ENCODE measurements at places on chromosomes 7 and 10.

DNA sequence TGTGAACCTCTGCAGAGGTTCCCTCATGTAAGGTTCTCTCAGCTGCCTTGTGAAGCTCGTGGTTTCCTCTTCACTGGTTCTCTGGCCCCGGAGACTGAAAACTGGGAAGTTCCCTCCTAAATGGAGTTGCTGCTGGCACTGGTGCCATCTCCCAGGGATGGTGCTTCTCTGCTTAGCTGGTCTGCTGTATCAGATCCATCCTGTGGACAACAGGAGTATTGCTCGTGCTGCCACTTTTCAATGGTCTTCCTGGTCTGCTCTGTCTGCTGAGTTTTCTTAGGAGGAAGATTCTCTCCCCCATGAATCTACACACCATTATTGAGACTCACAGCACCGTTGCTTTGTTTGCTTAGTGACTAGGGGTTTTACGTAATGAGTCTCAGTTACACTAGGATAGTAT, 247.8 kb downstream of the OTUD1 start:
- no peak for DNase-seq

GRCh38 chr10:4765428-4765827, 60.6 kb upstream of the AKR1E2 start:
- no peak for DNase-seq

GRCh38 chr10:31705136-31705535, 223.5 kb downstream of the ARHGAP12 start:
- DNase-seq, result no peak

- DNase-seq, result peak; percentile 96
Observed at GRCh38 chr7:157418204-157419034, 81.6 kb downstream of the DNAJB6 start.

DNA sequence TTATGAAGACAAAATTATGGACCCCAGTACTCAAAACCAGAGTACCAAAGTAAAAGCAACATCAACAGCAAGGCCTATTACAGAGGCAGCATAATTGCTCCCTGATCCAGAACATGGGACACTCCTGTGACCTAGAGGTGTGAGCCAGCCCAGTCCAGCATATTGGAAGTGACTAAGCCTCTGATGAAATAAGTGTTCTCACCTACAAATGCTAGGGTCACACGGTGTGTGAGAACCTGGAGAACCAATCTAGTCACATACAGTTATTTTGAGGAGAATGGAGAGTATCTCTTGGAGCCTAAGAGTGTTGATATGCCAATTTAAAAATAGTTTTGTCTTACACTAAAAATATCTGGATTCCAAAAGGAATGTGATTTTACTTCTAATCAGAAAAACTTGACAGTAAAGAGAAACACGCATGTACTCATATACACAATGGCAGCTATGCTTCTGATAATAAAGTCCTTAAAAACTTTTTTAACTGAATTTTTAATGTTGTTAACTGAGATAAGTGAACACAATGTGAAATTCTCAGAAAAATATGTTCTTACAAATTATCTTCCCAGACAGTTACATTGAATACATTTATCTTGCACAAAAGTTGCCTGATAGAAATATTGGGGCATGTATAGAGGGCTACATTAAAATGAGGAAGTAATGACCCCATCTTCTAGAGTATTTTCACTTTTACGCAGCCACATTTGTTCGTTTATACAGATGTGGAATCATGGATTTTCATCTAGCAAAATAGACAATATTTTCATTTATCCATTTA, 56.8 kb upstream of the CD36 start:
- peak; percentile 54 for DNase-seq

DNA sequence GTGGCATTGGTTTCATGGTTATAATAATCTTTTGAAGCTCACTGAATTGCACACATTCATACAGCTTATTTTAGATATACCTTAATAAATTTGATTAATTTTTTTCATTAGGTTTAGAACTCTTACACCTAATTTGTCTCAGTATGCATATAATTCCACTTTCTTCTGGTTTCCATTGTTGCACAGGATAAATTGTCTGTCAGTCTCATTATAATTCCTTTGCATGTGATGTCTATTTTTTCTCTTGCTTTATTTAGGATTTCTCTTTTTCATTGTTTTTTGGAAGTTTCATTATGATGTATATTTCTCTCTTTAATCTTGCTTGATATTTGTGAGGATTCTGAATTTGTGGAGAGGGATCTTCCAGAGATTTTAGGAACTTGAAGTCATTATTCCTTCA, 84.7 kb downstream of the ARL5B start:
- no peak for DNase-seq

GRCh38 chr7:158611541-158611940, 23.9 kb upstream of the PTPRN2 start:
- no peak for DNase-seq

DNA sequence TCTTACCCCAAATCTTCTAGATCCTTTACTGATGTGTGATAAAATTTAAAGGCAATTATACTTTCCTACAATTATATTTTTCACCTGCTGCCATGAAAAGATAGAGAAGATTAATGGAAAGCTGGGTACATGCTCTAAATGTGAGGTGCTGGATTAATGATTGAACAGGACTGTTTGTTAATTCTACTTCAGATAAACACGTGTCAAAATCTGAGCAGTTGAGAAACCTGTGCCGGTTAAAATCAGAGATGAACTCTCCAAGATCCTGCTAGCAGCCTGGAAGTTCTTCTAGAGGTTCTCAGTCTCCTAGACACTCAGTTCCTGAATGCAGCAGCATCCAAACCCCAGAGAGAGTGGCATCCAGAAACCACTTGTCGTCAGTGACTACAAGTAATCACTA, 69.2 kb downstream of the INHBA start:
- no peak for DNase-seq

GRCh38 chr7:81264116-81264515, 345.3 kb upstream of the SEMA3C start:
- no peak for DNase-seq

DNA sequence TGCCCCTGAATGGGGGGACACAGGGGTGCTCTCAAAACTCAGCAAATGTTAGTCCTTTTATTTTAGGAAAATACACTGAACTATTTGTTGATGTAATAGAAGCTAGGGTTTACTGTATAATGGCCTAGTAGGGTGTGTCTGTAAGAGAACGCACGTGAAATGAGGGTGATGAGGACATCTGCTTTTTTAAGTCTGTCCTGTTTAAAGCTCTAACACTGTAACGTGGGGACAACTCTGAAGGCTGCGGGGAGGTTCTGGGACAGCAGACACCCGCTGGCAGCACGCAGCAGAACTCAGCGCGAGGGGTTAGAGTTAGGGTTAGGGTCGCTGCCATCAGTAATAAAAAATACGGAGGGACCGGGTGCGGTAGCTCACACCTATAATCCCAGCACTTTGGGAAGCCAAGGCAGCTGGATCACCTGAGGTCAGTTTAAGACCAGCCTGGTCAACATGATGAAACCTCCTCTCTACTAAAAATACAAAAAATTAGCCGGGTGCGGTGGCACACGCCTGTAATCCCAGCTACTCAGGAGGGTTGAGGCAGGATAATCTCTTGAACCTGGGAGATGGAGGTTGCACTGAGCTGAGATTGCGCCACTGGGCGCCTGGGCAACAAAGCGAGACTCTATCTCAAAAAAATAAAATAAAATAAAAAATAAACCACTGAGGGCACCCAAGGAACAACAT, 98.0 kb downstream of the CTBP2 start:
- no peak for DNase-seq

GRCh38 chr10:30432622-30433305, 1.2 kb upstream of the MAP3K8 start:
- DNase-seq, result no peak

DNA sequence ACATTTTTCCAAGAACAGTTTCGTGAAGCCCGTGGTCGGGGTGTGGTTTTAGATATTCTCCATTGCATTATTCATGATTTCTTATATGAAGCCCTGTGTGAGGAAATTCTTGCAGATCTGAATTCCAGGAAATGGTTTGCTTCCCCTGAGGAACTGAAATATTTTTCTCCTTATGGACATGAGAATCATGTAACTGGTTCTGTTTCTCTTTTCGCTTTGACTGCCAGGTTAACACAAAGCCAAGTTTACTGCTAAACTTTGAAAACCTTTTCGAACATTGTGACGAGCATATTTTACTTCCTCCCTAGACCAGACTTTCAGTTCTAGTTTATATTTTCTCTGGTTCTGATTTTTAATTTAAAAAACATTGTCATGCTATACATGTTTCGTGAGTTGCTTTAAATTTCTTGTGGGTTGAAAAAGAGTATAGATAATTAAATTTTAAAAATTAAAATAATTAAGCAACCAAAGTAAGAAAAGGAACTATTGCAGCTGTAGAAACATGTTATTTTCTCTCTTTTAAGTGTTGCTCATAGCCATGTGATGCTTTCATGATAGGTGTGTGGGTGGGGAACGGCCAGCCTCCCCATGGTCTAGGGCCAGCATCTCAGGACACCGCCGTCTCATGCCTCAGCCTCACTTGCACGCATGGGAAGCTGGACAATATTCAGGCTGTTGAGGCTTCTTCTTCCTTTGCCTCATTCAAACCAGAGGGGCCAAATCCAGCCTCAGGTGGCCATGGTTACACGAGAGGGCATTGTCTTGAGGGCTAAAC, 97.1 kb downstream of the CREB5 start:
- DNase-seq, result no peak

DNA sequence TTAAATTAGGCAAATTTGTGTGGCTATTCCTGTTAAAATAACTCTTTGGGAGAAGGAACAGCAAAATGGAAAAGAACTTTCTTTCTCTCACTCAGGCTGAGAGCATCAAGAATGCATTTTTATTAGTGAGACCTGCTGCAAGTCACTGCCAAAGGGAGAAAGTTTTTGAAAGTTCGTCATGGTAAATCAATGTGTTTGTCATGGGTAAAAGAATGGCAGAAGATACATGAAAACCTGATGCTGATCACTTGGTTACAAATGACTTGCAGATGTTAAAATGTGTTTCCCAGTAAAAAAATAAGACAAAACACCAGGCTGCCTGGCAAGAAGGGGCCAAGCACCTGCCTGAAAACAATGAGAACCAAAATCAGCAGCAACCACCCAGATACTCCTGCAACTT, 484.7 kb upstream of the NRP1 start:
- DNase-seq, result no peak

DNA sequence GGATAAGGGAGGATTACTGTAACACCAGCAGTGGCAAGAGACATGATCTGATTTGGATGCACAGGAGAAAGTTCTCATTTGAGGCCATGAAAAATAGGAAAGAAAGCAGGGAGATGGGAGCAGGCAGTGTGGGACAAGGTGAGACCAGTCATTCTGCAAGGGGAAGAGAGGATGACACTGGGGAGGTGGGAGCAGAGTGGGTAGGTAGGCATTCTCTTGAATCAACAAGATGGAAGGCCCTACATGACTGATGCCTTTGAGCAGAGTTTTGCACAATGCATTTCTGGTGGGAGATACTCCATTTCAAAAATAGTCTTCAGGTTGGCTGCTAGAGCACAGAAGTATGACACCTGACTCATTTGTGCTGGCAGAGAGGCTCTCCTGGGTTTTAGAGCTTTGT, 10.5 kb downstream of the RPS24 start:
- no peak for DNase-seq

GRCh38 chr7:108149908-108150307, 19.7 kb upstream of the LAMB4 start:
- DNase-seq, result no peak

GRCh38 chr7:99563650-99564049, 5.2 kb downstream of the ZNF655 start:
- DNase-seq, result no peak

DNA sequence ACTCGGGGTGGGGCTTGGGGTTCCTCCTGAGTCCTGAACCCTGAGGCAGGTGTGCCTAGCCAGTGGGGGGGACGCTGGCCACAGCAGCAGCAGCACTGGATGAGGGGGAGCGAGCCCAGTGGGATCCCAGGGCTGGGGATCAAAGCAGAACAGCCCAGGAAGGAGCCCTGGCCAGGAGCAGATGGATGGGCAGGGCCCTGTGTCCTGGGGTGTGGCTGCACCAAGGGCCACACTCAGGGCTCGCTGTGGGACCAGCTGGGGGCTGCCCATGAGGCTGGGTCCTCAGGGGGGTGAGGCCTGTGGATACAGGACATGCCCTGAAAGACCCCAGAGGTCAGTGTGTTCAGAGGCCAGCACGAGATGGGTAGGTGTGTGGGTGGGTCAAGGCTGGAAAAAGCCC, 50.9 kb downstream of the STK32C start:
- no peak for DNase-seq

- no peak for DNase-seq
Observed at GRCh38 chr7:95865716-95866371, 93.5 kb downstream of the DYNC1I1 start.

GRCh38 chr7:23714150-23714464, 4.1 kb downstream of the STK31 start:
- no peak for DNase-seq

DNA sequence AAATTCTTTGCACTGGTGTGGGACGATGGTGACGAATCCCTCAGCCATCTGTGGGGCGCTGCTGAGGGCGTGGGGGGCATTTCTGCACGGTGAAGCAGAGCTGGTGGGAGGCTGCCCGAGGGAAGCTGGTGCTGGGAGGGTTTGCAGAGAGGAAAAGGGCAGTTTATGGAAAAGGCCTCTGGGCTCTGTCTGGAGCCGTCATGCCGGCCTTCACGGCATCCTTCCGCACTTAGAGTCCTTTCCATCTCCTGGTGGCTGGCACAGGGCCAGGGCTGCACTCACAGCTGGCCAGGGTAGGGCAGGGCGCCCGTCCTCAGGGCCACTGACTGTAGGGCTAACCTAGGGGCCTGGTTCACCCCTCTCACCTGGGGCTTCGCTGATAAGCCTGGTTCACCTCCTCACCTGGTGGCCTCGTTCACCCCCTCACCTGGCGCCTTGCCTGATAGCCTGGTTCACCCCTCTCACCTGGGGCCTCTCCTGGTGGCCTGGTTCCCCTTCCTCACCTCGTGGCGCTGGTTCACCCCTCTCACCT, 598 bp upstream of the AMZ1 start:
- no peak for DNase-seq

DNA sequence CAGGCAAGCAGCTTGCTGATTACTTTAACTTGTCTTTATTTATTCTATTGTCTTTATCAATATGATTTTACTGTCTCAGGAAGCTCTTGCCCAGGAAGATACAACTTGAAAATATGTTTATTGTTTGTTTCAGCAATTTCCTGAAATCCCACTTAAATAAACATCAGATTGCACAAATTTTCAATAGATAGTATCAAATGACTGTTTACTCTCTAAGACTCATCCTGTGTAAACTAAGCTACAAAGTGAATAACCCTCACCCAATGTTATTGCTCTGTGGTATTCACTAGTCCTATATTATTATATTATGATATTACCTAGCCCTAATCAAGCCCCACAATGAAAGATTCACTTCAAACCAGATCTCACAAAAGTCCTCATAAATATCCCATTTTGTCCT, 130.4 kb upstream of the HPS1 start:
- no peak for DNase-seq

GRCh38 chr10:93816123-93816747, 58.5 kb downstream of the LGI1 start:
- no peak for DNase-seq

GRCh38 chr7:126079151-126079550, 1149.5 kb upstream of the POT1 start:
- no peak for DNase-seq

All from hematopoietic multipotent progenitor cell treated with erythropoietin and hydrocortisone succinate and interleukin-3 and kit ligand, for 15 days (in vitro differentiated cells).